ENCODE measurements at places on chromosomes 3 and 15.
A peak's percentile ranks its signal among the peaks of the same experiment; 100 is the strongest.

DNA sequence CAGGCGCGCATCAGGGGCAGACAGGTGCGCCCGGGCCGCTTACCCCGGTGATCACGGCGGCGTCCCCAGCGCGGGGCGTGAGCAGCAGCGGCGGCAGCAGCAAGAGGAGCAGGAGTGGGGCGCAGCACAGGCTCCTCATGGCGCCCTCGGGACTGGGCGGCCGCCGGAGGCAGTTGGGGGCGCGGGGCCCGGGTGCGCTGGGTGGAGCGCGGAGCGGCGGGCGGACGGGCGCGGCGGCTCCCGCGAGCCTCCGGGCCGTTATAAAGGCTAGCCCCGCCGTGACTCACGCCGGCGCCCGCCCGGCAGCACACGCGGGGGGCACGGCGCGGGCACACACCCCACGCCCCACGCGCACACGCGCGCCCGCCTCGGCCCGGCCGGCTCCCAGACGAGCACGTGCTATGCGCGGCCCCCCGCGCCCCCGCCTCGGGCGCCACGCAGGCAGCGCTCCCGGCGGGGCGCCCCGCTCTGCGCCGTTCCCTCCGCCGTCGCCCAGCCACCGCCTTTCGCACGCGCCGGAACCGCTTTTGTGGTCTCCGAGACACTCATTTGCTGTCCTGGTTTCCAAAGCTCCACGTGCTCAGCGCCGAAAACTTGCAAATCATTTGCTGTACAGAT lies at the start of gene PROK2:
TSS of gene PROK2 (minus strand) at position 235 of the 618 bp plus-strand sequence. CDS start at position 139, 96 bp downstream.
- no peak for DNase-seq

- DNase-seq: no peak
Observed at GRCh38 chr3:122916580-122916979, 111.0 kb downstream of the SEMA5B start.

GRCh38 chr15:67884514-67885174 lies 44.8 kb upstream of the RNU6-1 start:
- peak; percentile 68 for DNase-seq

GRCh38 chr3:48155122-48155521 lies 33.1 kb downstream of the CDC25A start:
- DNase-seq: peak; percentile 92

GRCh38 chr3:142027300-142027699 lies 122.0 kb downstream of the TFDP2 start:
- DNase-seq: no peak

GRCh38 chr3:50674349-50675178 lies at the start of gene DOCK3:
TSS of gene DOCK3 (plus strand) at chr3:50674927. CDS start at chr3:50675264, 337 bp downstream.
- DNase-seq: peak; percentile 39

DNA sequence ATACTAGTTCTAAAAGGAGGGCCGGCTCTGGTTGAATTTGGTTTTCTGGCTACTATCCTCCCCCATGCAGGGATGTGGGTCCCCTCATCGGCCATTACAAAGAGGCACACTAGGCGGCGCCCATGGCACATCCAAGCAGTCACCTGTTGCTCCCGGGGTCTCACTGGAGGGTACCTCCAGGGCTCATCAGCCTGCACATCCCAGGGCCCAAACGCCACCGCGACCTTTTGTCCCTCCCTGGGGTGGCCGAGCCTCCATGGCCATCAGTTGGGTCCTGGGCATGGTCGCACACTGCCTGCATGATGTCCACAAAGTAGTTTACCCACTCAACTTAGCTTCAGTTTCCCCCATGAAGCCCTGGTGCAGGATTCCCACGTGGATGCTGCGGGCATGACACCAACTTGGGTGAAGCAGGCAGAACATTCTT lies 28.3 kb downstream of the IDH3A start:
- DNase-seq: peak; percentile 50

DNA sequence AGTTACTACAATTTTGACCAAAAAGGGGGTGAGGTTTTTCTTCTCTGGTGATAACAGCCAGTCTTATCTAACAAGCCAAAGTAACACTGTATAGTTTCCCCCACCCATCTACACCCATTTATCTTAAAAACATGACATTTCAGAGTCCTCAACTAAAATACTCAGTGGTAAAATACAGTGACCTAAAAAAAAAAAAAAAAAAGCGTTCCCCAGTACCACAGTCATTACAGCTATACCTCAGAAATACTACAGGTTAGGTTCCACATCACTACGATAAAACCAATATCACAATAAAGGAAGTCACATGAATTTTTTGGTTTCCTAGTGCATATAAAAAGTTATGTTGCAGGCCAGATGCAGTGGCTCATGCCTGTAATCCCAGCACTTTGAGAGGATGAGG lies 13.8 kb downstream of the DENND4A start:
- DNase-seq: no peak

GRCh38 chr3:71930056-71930991 lies 145.4 kb upstream of the PROK2 start:
- DNase-seq: peak; percentile 29

- DNase-seq: no peak
Observed at GRCh38 chr3:32136703-32137102, 30.3 kb downstream of the GPD1L start.

DNA sequence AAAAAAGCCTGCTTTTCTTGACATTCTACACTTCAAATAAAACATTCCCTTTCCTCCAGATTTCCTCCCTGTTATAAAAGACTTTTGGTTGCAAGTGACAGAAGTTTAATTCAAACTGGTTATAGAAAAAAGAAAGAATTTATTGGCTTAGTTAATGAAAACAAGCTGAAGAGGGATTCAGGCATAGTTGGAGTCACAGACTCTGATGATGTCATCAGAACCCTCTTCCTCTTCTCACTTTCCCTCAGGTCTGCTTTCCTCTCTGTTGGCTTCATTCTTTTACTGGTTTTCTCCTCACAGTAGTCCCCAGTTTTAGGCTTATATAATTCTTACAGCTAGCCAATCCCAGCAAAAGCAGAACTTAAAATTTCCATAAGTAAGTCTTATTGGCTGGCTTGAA lies 32.0 kb upstream of the MBNL1 start:
- DNase-seq: peak; percentile 24

GRCh38 chr15:81168644-81169043 lies 28.0 kb upstream of the IL16 start:
- no peak for DNase-seq

- no peak for DNase-seq
Observed at GRCh38 chr3:66270288-66270687, 49.5 kb downstream of the SLC25A26 start.

DNA sequence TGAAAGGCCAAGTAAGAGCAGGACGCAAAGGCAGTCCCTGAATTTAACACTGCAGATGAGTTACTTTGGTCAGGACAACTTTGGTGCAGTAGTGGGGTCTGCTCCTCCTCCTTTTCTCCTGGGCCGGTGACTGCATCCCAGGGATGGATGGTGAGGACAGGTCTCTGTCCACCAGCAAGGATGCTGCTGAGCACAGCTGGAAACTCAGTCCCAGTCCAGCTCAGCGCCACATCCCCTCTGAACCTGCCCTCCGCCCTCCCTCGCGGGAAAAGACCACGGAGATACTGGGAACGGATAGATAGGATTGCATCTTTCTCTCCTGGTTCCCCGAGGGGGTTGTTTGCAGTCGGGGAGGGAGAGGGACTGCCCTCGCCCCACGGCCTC lies 13.8 kb downstream of the GRAMD2A start:
- DNase-seq: no peak

All from ELR (cell line).